ENCODE measurements at places on chromosomes 16 and 17.
A peak's percentile ranks its signal among the peaks of the same experiment; 100 is the strongest.

GRCh38 chr17:82241183-82241925, 12.5 kb downstream of the SLC16A3 start:
- DNase-seq: peak; percentile 80

- DNase-seq: no peak
Measured at GRCh38 chr17:71334048-71334751, 786.6 kb upstream of the SOX9 start.

GRCh38 chr17:29585080-29585751, 4.2 kb downstream of the GIT1 start:
- DNase-seq: no peak

DNA sequence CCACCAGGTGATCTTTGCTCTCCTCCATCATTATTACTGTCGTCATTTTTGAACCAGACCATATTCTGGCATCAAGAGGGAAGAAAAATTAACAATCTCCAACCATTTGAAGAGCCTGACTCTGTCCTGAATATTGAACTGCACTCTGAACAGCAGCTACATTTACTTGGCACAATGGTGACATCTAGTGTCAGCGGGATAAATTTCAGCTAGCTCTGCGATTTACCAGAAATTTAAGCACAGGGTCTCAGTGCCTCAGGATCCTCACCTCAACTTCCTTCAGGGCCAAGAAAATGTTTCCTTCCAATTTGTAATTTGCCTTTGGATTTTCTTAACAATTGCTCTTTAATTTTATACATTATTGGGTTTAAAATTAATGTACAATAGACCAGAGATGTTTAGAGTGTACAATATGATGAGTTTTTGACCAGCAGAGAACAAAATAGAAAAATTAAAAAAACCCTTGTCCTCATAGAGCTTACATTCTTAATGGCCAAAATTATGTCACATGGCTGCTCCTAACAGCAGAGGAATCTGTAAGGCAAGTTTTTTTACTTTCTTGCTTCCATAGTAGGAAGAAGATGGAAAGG, 10.7 kb upstream of the ZNF19 start:
- peak; percentile 31 for DNase-seq

DNA sequence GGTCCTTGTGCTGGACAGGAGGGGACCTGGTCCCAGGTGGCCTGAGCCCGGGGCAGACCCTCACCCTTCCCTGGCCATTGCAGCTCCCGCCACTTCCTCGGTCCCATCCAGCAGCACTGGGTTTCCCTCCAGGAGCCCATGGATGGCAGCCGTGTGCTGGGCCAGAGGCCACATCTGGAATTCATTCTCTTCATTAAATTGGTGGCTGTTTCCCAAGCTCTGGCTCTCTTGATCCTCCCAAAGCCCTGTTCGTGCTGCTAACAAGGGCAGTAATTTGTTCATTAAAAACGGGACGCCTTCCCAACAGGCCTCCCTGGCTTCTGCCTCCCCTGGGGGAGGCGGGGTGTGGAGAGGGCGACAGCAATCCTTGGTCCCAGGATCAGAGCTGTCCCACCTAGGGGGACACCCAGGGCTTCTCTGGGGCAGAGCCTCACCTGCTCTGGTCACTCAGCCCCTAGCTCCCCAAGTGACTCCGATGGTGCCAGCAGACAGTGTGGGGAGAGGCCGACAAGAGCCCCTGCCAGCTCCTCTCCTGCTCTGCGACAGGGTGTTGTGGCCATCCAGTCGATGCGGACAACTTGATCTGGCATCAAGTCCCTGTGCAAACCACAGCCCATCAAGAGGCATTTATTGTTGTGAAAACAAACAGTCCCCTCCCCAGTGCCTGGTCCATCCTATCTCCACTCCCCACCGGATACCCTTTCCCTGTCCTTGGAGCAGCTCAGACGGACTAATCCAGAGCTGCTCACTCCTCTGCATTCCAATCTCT, 44.0 kb downstream of the SDK2 start:
- no peak for DNase-seq

- peak; percentile 91 for DNase-seq
Measured at GRCh38 chr17:77429969-77430752, 289.4 kb downstream of the SEC14L1 start.

DNA sequence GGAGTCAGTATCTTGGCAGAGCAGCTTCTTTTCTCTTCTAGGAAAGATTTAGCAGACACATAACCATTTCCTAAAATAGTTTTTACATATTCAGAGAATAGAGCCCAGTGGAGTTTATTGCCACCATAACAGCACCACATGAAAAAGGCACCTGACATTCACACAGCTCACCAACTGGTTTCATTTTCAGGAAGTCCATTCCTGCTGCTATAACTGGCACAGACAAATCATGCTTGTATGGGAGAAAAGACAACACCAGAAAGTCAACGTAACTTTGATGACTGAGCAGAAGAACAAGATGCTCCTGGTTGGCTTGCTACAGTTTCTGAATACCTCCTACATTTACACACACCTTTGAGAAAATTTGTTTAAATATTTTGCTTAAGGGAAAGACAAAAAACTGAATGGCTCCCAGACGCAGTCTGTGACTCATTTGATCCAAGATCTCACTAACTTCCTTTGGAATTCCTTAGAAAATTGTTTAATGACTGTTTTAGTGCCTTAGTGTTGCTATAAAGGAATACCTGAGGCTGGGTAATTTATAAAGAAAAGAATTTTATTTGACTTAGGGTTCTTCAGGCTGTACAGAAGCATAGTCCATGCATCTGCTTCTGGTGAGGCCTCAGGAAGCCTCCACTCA, 1380.6 kb downstream of the CDH8 start:
- DNase-seq: peak; percentile 28

DNA sequence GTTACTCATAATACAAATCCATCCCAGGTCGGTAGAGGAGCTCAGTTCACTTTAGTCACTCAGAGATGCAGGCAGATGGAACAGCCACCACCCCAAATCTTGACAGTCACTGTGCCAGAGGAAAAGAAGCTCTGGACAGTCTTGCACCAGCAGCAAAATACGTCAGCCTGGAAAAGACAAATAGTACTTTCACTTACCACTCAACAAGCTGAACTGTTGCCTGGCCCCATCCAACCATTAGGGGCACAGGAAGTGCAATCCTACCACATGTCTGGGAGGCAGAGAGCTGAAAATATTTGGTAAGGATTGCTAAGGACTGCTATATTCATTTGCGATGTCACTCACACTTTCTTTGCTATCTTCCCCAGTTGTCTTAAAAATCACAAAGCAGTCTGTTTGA, 239.1 kb upstream of the TOX3 start:
- DNase-seq: no peak

GRCh38 chr16:81531419-81531821, 86.8 kb downstream of the CMIP start:
- DNase-seq: no peak

DNA sequence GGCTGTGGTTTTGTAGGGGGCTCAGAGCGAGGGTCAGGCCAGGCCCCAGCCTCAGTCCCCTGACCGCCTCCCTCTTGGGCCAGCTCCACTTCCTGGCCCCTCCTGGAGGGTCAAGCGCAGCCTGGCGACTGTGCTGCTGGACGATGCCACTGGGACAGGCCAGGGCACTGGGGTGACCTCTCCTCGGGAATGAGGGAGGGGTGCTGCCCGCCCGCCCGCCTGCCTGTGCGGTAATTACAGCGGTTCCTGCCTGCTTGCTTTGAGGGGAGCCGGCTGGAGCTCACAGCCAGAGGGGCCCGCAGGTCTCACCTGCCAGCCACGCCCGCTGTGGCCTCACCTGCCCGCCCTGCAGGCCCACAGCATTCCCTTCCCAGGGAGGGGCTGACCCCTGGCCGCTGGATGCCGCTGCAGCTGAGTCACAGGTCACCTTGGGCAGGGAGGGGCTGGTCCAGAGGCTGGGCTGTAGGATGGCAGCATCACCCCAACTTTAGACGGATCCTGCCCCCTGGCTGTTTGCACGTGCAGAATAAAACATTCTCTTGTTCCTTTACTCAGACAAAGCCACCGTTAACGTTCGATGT, 76.7 kb upstream of the CBX4 start:
- DNase-seq: no peak
